ENCODE measurements at places on chromosomes 4 and X.

- no peak for DNase-seq
- no peak overlapping the region for H3K4me3 ChIP-seq
- H3K36me3 ChIP-seq = no peaks in the 10 kb centered on the region
- no peaks in the 10 kb centered on the region for H3K4me1 ChIP-seq
Observed at GRCh38 chr4:82050796-82051195, 323.0 kb downstream of the HNRNPD start.

DNA sequence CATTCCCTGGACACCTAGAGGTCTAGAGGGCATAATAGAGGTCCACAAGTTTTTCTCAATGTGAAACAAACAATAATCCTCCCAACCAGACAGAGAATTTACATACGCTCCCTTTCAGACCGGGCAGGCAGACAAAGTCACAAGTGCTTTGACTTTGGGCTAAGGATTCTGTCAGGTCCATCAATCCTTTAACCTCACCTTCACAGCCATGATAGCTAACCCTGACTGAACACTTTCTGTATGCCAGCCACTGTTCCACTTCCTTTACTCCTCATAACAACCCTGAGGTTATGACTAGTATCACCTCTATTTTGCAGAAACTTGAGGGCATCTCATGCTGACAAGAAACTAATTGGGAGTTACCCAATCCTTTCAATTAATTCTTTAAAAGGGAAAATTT lies 118.8 kb upstream of the AFF2 start:
- H3K4me1 ChIP-seq = peaks cover 22% of the 10 kb centered on the region
- H3K27me3 ChIP-seq = no peaks in the 10 kb centered on the region
- no peak for DNase-seq
- H3K27ac ChIP-seq = peak overlapping the region; percentile 89
- peak overlapping the region; percentile 77 for H3K4me3 ChIP-seq
- H3K36me3 ChIP-seq = no peaks in the 10 kb centered on the region

DNA sequence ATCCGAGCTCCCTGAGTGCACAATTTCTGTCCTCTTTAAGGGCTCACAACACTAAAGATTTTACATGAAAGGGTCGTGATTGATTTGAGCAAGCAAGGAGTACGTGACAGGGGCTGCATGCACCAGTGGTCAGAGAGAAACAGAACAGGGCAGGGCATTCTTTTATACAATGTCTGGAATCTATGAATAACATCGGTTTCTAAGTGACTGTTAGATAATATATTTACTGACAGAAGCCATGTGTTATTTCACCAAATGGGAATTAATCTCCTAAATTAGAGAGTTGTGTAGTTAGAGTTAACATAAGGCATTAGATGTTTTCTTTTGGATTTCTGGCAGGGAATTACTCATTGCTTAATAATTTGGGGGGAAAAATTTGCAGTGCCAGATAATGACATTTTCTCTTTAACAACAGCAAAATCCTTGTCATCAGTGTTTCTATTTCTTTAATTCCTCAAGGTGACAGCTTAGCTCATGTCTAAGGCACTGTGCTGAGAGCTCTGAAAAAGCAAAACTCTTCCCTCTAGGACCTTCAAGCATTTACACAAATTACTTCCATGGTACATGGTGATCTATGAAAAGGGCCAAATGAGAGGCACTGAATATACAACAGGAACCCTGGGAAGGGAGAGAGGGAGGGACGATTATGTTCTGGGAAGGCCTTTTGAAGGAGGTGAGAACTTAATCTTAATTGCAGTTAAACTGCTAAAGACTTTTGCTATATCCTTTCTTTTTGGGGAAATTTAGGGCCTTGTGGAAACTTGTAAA lies 145.0 kb downstream of the RTL3 start:
- no peak overlapping the region for H3K4me3 ChIP-seq
- peaks cover 40% of the 10 kb centered on the region for H3K36me3 ChIP-seq
- no peaks in the 10 kb centered on the region for H3K27me3 ChIP-seq
- peaks cover 37% of the 10 kb centered on the region for H3K4me1 ChIP-seq
- no peak for DNase-seq

DNA sequence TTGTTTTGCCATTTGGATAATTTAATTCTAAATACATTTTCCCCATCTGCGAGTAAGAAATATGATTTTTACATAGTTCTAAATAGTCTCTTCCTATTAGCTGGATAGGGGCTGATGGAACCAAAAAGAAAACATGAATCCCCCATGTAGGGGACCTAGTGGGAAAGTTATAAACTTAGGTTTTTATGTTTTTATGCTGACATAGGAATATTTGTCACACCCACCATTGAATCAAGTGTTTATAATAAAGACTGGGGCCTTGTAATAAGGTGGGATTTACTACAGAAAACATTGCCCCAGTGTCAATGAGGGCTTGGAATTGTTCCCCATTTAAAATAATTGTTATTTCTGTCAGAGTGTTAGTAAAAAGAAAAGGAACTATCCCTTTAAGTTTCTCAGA lies 2506.6 kb downstream of the PCDH7 start:
- no peak for DNase-seq
- no peaks in the 10 kb centered on the region for H3K36me3 ChIP-seq
- H3K27ac ChIP-seq = no peak overlapping the region

DNA sequence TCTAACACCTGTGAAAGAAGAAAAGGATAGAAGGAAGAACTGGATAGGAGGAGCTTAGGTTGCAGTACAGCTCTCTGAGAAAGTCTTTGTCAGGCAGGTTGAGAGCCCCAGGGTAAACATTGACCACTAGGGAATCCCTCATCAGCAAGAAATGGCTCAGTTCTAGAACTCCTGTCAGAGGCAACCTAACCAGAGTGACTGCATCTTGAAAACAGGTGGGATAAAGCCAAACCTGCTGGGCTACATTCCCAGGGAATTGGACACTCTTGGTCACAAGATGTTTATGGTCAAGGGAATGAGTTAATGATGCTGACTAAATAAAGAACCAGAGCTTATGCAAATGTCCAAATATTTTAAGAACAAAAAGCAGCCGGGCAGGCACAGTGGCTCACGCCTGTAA lies 108.3 kb upstream of the MED14 start:
- DNase-seq = no peak
- no peak overlapping the region for H3K4me3 ChIP-seq
- no peaks in the 10 kb centered on the region for H3K4me1 ChIP-seq
- H3K27ac ChIP-seq = no peak overlapping the region
- no peaks in the 10 kb centered on the region for H3K27me3 ChIP-seq

- H3K27me3 ChIP-seq = no peaks in the 10 kb centered on the region
- H3K27ac ChIP-seq = no peak overlapping the region
- peaks cover 4% of the 10 kb centered on the region for H3K36me3 ChIP-seq
Observed at GRCh38 chr4:26819026-26819425, 41.6 kb upstream of the STIM2 start.

DNA sequence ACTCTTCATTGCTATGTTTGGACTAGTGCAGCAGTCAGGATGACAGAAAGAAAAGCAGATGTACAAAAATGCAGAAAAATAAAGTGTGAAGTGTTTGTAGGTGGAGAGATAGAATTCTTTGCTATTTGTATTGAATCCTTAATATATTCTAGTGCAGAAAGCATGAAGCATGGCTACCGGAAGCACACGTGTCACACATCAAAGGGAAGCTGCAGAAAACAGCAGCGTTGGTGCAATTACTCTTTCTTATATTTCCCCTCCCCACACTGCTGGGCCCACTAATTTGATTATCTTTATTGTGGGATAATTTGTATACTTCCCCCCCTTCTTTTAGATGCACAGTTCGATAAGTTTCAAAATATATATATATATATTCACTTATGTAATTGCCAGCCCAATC lies 35.9 kb upstream of the TAPT1 start:
- peaks cover 7% of the 10 kb centered on the region for H3K4me1 ChIP-seq
- no peaks in the 10 kb centered on the region for H3K27me3 ChIP-seq
- no peak for DNase-seq
- no peak overlapping the region for H3K27ac ChIP-seq
- no peaks in the 10 kb centered on the region for H3K36me3 ChIP-seq

DNA sequence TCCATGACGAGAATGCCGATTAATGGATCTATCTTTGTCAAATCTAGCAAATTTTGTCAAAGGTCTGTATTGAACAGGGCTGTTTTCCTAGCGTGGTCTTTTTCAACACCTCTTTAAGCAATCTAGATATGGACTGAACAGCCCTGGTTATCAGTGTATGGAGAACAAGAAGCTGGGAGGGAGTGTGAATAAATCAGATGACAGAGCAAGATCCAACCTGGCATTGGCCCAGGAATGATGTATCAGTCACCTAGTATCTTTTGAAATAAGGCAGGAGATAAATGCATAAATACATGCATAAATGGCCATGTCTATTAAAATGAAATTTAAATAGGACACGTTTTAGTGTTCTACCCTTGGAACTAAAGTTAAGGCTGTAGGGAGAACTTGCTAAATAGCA lies 15.7 kb upstream of the AP1S2 start:
- no peaks in the 10 kb centered on the region for H3K36me3 ChIP-seq
- no peak overlapping the region for H3K4me3 ChIP-seq
- H3K4me1 ChIP-seq = peaks cover 2% of the 10 kb centered on the region
- H3K27ac ChIP-seq = no peak overlapping the region
- peaks cover 2% of the 10 kb centered on the region for H3K27me3 ChIP-seq

- H3K36me3 ChIP-seq = no peaks in the 10 kb centered on the region
- no peak overlapping the region for H3K4me3 ChIP-seq
- DNase-seq = no peak
- H3K4me1 ChIP-seq = no peaks in the 10 kb centered on the region
- no peak overlapping the region for H3K27ac ChIP-seq
Observed at GRCh38 chrX:46298821-46299220, 246.4 kb downstream of the ZNF674 start.

DNA sequence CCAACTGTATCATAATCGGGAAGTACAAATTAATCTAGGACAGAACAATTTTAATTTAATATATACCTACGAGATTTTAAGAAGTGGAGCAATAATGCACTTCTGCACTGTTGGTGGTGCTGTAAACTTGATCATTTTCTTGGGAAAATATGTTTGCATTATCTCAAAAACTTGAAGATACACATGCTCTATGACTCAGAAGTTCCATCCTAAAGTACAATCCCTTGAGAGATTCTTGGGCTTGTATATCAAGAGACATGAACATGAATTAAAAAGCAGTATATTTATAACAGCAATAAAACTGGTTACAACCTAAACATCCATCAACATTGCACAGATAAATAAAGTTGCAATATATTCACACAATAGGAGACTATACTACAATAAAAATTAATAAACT lies 168.8 kb downstream of the CLCN4 start:
- no peak for DNase-seq
- no peaks in the 10 kb centered on the region for H3K36me3 ChIP-seq
- H3K4me1 ChIP-seq = no peaks in the 10 kb centered on the region
- no peak overlapping the region for H3K27ac ChIP-seq

GRCh38 chrX:56310581-56310980 lies 78.4 kb downstream of the KLF8 start:
- H3K4me3 ChIP-seq = no peak overlapping the region
- H3K27ac ChIP-seq = no peak overlapping the region
- no peak for DNase-seq
- no peaks in the 10 kb centered on the region for H3K27me3 ChIP-seq
- peaks cover 9% of the 10 kb centered on the region for H3K4me1 ChIP-seq

- peak overlapping the region; percentile 87 for H3K4me3 ChIP-seq
- no peaks in the 10 kb centered on the region for H3K27me3 ChIP-seq
Observed at GRCh38 chrX:39309018-39309635, 507.9 kb downstream of the MID1IP1 start.

Measured in T-helper 2 cell treated with Interferon-gamma antibody and Interleukin-4, amounts not matched to agents 5 μg/mL and 100 μg/mL, for 36 hours (primary cell).